ENCODE measurements at places on chromosomes 7 and 10.

GRCh38 chr10:129024046-129024445 is 443.0 kb upstream of the MGMT start:
- no peak for DNase-seq
- peaks cover 6% of the 10 kb centered on the region for H3K27me3 ChIP-seq
- H3K27ac ChIP-seq: no peak overlapping the region
- H3K4me1 ChIP-seq: no peaks in the 10 kb centered on the region

- peaks cover 3% of the 10 kb centered on the region for H3K36me3 ChIP-seq
- H3K4me3 ChIP-seq: no peak overlapping the region
- H3K27me3 ChIP-seq: no peaks in the 10 kb centered on the region
- H3K27ac ChIP-seq: peak overlapping the region; percentile 21
These were observed 65.6 kb downstream of the SLC29A4 start for GRCh38 chr7:5348134-5349004.

- no peak overlapping the region for H3K27ac ChIP-seq
- no peaks in the 10 kb centered on the region for H3K36me3 ChIP-seq
- no peak for DNase-seq
- H3K4me1 ChIP-seq: no peaks in the 10 kb centered on the region
- H3K27me3 ChIP-seq: peaks cover 24% of the 10 kb centered on the region
These were observed 21.5 kb upstream of the PLEKHA1 start for GRCh38 chr10:122352817-122353525.

DNA sequence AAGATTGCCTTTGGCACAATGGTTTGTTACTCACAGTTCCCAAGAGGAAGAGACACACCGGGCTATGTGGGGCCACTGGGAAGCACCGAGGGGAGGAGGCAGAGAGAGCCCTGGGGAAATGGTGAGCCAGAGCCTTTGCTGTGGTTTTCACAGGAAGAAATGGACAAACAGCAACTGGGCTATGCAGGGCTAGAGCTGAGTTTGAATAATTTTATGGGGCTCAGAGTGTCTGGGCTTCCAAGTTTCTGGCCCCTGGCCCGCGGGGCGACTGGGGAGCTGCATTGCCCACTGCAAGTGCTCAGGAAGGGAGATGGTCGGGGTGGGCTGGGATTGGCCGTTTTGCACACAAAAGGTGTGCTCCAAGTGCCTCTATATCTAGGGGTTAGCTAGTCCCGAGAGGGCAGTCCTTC is 92.6 kb downstream of the CHST15 start:
- H3K36me3 ChIP-seq: no peaks in the 10 kb centered on the region
- peaks cover 30% of the 10 kb centered on the region for H3K27me3 ChIP-seq
- peaks cover 2% of the 10 kb centered on the region for H3K4me1 ChIP-seq
- DNase-seq: no peak
- H3K27ac ChIP-seq: no peak overlapping the region

DNA sequence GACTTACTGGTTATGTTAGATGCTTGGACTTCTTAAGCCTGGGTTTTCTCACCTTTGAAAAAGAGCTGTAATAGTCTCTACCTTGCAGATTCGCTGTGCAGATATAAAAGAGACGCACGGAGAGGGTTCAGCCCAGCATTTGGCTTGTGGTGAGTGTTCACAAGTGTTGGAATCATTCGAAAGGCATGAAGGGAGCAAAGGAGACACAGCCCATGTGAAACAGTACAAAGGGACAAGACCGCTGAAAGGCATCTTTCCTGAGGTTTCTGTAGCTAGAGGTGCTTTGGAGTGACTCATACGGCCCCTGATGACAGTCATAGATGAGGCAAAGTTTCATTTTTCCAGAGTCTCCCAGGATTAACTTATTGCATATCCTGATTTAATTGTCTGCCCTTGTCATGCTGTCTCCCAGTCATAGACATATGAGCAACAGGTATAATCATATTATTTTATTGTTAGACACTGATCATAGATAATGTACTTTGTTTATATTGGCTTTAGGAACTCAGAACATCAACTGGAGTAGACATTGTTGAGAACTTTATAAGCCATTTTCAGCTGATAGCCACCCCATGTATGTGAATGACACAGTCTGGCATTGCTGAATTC is 171.1 kb downstream of the ADRA2A start:
- H3K4me3 ChIP-seq: no peak overlapping the region
- no peaks in the 10 kb centered on the region for H3K4me1 ChIP-seq
- no peak for DNase-seq

DNA sequence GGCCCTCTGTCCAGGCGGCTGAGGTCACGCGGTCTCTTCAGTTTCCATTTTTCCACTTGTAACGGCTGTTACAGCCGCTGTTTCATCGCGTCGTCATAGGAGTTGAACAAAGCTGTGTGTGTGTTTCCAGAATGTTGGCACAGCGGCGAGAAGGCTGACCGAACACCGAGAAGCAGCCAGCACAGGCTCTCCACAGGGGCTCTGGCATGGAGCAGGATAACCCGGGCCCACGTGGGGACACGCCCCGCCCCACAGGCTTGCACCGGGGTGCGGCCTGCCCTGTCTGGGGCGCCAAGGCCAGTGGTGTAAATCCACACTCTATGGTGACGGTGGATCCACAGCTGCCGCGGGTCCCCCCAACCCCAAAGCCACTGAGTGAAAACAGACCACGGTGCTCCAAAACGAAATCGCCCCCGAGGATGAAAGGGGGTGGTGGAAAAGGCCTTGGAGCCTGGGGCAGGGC is 448.2 kb downstream of the DNAJB6 start:
- H3K27ac ChIP-seq: no peak overlapping the region
- H3K36me3 ChIP-seq: peaks cover 2% of the 10 kb centered on the region
- H3K4me1 ChIP-seq: no peaks in the 10 kb centered on the region
- no peak for DNase-seq
- H3K27me3 ChIP-seq: peaks cover 16% of the 10 kb centered on the region

- peaks cover 15% of the 10 kb centered on the region for H3K4me1 ChIP-seq
- H3K27me3 ChIP-seq: peaks cover 5% of the 10 kb centered on the region
- no peaks in the 10 kb centered on the region for H3K36me3 ChIP-seq
- H3K4me3 ChIP-seq: no peak overlapping the region
These were observed 52.5 kb upstream of the CAMK2B start for GRCh38 chr7:44377681-44378421.

DNA sequence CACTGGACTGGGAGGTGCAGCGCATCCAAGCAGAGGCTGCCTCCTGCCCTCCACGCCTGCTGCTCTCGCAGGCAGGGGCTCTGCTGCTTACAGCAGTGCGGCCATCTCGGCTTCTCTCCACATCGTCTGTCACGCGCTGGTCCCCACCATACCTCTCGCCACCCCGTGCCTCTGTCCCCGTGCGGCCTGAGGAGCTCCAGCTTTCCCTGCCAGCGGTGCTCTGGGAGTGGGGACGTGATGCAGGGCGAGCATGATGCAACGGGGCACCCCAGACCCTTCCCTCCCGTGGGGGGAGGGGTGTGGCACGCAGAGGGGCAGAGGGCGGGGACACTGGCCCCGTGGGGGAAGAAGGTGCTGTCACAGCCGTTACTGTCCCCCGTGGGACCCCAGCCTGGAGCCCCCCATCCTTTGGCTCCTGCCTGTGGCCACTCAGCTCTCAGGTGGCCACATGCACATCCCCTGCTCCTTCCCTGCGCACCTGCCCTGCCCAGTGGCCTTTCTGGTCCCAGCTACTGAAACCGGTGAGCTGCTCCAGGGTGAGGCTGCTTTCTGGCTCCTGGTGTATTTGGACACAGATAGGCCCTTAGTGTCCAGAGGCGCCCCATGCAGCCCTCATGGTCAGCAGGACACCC is 9.0 kb downstream of the GET4 start:
- no peaks in the 10 kb centered on the region for H3K36me3 ChIP-seq
- H3K27me3 ChIP-seq: no peaks in the 10 kb centered on the region
- no peak overlapping the region for H3K27ac ChIP-seq
- no peak for DNase-seq
